ENCODE measurements at places on chromosomes 3 and 15. TPM values are rescaled to one million over a fixed set of nuclear protein-coding genes. Genes with fewer than 3 reads are reported as not detected.

NR1I2 gene
- not detected for total RNA-seq

NRROS gene
- 0.92 TPM for total RNA-seq

GOLGA8G gene
- not detected for total RNA-seq

THBS1 gene
- 0.80 TPM for total RNA-seq

CADPS gene
- total RNA-seq: not detected

RTP1 gene
- total RNA-seq: not detected

BOC gene
- total RNA-seq: 1.7 TPM

IGF1R gene
- total RNA-seq: 41.2 TPM

AADACL2 gene
- total RNA-seq: not detected
